NCI-H69 (cell line): ENCODE measurements at places on chromosomes 7 and 10.

DNA sequence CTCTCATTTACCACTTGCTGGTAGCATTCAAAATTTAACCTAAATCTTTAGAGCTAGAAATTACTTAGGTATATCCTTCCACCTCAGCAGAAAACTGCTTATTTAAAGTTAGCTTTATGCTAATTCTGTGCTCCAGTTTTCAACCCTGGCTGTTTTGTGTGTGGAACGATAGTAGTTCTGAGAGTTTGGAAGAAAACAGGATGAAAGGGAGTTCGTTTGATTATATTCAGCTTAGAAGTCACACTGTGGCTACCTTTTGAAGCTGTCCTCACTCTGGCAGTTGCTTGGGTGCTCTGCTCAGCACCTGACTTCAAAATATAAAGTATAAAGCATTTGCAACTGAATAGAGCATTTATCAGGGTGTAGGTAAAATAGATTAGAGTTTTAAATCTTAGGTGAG lies 2.6 kb upstream of the ASCC1 start:
- no peak for DNase-seq

DNA sequence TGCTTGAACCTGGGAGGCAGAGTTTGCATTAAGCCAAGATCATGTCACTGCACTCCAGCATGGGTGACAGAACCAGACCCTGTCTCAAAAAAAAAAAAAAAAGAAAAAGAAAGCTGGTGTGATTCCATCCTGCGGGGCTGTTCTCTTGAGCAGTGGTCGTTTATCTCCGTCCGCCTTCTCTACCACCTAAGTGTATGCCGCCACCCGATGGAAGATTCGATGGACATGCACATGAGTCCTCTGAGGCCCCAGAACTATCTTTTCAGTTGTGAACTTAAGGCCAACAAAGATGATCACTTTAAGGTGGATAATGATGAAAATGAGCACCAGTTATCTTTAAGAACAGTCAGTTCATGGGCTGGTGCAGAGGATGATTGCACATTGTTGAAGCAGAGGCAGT lies 65.7 kb downstream of the ABRAXAS2 start:
- DNase-seq, result no peak

- peak; percentile 59 for DNase-seq
These were observed 701 bp upstream of the GBX1 start for GRCh38 chr7:151168003-151168786.

DNA sequence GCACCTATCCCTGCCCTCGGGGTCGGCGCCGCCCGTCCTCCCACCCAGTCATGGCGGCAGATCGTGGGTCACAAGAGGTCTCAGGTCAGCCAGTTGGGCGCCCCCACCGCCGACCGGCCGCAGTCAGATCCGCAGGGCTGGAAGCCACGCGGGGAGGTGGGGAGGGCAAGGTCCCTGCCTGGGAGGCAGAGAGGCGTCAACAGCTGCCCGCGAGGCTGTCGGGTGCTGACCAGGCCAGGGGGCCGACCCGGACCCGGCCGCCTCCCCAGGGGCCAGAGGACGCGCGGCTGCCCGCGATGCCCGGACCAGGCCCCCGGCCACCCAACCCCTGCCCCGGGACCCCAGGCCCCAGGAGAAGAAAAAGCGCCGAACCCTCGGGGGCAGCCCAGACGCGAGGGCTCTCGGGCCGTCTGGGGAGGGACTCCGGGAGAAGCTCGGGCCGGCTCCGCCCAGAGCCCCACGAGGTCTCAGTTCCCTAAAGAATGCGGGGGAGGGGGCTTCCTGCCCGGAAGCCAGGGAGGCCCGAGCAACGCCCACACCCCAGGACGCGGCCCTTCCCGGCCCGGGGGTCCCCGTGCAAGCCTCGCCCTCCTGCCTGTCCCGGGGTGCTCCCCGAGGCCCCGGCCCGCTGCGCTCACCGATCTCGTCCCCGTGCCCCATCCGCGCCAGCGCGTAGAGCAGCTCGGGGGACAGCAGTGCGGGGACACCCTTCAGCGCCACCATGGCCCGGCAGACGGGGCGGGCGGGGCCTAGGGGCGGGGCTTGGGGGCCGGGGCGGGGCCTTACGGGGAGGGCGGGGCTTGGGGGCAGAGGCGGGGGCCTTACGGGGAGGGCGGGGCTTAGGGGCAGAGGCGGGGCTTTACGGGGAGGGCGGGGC lies at the start of gene FUOM:
TSS of gene FUOM (minus strand) at position 735 of the 877 bp plus-strand sequence. CDS start at position 723, 12 bp downstream.
- DNase-seq, result peak; percentile 75

DNA sequence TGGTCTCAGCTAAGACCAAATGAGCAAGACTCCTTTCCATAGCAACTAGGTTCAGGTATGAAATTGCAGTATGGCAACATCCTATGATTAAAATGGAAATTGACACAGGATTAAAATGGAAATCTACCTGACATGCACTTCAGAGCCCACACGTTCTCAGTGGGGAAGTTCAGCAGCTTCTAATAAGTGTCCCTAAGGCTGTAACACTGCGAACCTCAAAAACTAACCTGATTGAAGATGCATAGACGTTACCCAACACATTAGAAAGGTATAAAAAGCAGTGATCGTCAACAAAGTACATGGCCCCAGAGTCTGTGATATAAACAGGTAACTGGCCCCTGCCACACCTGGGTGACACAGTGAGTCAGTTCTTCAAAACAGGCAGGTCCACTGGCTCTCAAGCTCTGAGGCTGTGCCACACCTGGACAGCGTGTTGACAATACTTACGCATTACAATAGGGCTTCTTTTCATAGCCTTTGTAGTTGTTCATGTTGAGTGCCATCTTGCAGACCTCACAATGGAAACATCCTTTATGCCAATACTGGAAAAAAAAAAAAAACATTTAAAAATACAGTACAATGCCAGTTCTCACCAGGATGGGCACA lies 274.9 kb upstream of the NEBL start:
- DNase-seq, result peak; percentile 79

GRCh38 chr10:43172645-43173044 lies 34.4 kb downstream of the CSGALNACT2 start:
- no peak for DNase-seq

DNA sequence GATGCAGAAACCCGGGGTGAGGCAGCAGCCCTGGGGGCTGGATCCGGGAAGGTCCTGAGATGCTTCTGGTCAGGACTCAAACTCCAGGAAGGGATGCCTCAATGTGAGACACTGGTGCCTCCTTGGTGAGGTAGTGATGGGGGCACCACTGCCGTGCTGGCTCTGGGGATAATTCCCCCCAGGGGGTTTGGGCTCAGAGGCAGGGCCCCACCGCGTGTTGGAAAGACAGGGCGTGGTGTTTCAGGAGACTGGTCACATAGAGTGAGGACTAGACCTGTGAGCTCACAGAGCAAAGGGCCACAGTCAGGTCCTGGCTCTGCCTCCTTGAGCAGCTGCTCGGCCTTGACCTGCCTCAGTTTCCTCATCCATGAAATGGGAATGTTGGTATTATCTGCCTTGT lies 361.9 kb downstream of the GLRX3 start:
- no peak for DNase-seq

DNA sequence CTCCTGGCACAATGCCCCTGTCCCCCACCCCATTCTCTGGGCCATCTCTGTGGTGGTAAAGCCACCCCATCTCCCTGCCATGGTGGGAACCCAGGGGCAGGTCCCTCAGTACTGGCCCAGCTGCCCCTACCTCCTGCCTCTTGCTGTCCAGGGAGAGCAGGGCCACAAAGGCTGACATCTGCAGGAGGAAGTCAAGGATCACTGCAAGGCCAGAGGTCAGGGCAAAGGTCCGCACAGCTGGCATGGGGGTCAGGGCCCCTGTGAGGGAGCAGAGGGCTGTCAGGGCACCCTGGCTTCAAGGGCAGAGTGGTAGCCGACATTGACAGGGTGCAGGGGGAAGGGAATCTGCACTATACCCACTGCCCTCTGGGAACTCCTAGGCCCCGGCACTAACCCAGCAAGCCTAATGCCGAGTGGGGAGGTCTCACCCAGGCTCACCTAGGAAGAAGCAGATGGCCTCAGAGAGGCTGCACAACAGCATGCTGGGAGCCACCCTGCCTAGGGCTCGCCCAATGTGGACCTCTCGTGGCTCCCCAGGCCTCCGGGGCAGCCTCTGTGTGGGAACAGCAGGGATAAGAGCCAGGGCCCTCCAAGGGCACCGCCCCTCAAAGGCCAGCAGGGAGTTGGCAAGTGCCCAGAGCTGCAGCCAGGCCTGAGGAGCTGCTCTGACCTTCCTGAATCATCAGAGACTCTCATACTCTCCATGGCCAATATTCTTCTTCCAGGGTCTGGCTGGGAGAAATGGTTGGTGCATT lies 7.7 kb downstream of the NPC1L1 start:
- DNase-seq, result peak; percentile 66

DNA sequence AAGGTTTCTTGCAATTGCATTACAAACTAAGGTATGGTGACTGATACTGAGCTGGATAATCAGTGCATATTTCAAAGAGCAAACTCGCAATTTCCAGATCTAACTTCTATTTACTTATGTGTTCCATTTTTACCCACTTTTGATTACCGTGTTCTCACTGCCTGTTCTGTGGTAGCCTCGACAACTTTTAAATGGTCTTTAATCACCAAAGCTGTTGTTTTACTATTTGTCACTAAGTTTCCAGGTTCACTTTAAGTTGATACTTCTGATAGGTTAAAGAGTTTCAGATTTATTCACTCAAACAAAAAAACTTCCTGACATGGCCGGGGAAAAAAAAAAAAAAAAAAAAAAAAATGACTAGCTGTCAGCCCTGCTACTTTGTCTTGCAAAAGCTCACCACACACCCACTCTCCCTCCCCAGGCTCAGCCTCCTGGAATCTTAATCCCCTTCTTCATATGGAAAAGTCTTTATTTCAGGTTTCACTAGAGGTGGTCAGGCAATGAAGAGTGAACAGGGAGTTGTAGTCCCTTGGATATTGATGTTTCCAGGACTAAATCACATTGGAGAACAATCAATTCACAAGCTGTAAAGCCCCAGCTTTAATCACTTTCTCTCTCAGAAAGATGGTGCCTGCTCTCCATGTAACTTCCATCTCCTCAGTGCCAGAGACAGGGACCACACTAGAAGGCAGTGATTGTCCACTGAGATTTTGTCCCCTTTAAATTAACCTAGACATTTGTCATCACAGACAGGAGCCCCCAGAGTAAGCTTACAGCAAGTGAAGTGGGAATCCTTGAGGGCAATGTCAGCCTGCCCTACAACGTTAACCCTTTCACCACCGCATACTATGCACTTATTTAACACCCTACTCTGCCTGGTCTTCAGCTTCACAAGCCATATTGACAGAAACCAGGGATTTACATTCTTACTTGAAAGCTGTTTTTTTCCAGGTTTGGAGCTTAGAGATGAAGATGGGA lies 749.1 kb upstream of the SORCS1 start:
- no peak for DNase-seq

- no peak for DNase-seq
These were observed 153.1 kb downstream of the ZNF365 start for GRCh38 chr10:62527019-62527827.

GRCh38 chr7:95631527-95631926 lies 35.2 kb upstream of the PDK4 start:
- peak; percentile 14 for DNase-seq

- peak; percentile 98 for DNase-seq
These were observed 352.2 kb downstream of the TFEC start for GRCh38 chr7:115678086-115678982.

- no peak for DNase-seq
These were observed 13.5 kb downstream of the AHR start for GRCh38 chr7:17311952-17312351.

DNA sequence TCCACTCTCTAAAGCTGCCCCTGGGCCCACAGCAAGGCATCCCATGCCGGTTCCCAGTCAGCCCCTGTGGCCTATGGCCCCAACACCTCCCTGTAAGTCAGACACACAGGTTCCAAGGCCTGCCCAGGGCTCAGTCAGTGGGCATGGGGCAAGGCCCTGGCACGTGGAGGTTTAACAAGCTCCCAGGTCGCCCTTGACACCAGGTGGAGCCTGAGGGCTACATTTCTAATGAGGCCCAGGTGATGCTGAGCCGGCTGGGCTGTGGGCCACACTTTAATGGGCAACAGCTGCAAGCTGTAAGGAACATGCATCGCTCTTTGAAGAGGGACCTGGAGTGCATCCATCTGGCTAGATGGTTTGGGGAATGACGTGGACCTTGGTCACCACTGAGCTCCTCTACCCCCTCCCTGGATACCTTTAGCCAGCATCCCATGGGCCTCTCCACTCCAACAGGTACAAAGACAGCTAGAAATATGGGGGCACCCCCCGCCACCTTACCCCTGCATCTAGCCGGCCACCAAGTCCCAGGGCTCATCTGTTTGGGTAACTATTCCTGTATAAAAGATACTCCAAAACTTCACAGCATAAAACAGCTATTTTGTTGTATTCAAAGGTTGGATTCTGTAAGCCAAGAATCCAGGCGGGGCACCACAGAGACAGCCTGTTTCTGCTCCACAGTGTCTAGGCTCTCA lies 122.5 kb downstream of the OAT start:
- DNase-seq, result peak; percentile 66

DNA sequence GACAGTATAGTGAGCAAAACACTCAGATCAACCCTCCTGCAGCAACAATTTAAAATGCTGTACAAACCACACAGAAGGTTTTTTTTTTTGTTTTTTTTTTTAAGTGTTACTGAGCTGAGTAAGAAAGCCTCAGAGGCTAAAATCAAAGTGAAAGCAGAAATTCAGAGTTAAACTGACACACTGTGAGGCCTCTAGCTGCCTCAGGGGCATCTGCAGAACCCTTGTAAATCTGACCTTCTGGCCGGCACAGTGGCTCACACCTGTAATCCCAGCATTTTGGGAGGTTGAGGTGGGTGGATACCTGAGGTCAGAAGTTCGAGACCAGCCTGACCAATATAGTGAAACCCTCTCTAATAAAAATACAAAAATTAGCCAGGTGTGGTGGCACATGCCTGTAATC lies 7.4 kb upstream of the GNA12 start:
- DNase-seq, result no peak

DNA sequence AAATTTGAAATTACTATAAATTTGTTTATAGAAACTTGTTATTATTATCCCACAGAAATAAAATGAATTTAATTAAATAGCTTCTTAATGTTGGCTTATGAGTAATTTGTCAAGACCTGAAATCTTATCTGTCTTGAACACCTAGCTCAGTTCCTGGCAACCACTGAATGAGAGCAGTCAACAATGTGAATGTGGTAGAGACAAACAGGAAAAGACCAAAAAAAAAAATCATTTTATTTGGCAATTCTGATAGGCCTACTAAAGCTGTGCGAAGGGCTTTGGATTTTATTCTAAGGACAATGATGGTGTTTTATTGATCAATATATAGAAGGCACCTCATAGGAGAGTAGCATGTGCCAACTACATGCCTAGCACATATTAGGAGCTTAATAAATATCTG lies 127.8 kb upstream of the RSU1 start:
- DNase-seq, result no peak

GRCh38 chr7:7522421-7522820 lies 13.3 kb downstream of the COL28A1 start:
- no peak for DNase-seq
